ENCODE measurements at places on chromosomes 5 and 9.

- no peak for DNase-seq
Measured at GRCh38 chr5:22850981-22851380, 2.2 kb downstream of the CDH12 start.

- DNase-seq = no peak
Measured at GRCh38 chr5:176342766-176343458, 18.7 kb downstream of the KIAA1191 start.

DNA sequence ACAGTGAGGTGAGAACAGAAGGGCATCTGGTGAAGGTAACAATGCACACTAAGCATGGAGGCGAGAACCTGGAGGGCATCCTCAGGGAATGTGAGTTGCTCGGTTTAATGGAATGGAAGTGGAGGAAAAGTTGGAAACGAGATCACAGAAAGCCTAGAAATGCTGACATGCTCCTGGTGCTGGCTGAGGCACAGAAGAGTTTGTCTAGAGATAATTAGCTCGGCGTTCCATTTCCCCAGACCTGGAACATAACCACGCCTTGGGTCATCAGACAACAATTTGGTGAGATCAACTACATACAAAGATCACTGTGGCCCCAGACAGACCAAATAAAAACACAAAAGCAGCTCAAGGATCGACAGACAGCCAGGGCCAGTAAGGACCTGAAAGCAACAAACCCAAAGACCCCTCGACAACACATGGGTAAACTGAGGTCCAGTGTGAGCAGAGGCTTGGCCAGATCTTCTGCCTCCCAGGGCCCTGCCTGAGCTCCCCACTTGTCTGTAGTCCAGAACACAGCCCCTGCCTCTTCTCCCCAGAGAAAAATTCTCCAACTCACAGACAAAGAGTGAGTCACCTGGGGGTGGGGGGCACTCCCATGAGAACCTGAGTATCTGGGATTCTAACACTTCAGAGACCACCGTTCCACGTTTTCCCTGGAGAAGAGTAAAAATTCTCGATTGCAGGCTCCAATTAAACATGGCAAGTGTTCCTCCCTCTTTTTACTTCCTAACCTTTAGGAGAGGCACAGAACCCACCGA lies 52.5 kb downstream of the SHB start:
- no peak for DNase-seq

DNA sequence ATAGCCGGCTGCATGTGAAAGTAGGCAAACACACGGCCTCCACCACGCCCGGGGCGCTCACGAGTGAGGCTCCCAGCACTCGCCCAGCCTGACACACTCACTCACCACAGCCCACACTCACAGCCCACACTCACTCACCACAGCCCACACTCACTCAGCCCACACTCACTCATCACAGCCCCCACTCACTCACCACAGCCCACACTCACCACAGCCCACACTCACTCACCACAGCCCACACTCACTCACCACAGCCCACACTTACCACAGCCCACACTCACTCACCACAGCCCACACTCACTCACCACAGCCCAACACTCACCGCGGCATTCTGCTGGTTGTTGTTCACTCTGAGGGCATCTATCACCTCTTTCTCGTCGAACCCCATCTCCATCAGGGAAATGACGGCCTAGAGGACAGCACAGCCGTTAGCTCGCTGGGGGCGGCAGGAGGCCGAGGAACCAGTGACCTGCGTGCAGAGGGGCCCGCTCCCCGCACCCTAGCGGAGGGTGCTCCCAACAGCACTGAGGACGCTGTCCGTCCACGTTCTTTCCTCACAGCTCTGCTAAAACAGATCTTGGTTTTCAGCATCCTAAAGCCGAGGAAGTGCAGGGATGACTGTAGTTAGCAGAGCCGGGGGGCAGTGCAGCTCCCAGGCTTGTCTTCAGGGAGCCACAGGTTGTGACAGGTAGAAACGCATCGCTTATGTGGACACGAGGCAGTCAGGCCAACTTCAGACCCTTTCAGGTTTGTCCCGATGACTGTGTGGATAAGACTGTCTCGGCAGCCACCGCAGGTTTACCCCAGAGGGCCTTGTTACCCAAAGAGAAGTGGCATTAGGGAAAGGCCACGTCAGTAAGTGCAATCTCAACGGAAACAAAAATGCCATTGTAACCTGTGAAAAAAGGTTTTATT lies 21.6 kb downstream of the UBAC1 start:
- DNase-seq = peak; percentile 40

DNA sequence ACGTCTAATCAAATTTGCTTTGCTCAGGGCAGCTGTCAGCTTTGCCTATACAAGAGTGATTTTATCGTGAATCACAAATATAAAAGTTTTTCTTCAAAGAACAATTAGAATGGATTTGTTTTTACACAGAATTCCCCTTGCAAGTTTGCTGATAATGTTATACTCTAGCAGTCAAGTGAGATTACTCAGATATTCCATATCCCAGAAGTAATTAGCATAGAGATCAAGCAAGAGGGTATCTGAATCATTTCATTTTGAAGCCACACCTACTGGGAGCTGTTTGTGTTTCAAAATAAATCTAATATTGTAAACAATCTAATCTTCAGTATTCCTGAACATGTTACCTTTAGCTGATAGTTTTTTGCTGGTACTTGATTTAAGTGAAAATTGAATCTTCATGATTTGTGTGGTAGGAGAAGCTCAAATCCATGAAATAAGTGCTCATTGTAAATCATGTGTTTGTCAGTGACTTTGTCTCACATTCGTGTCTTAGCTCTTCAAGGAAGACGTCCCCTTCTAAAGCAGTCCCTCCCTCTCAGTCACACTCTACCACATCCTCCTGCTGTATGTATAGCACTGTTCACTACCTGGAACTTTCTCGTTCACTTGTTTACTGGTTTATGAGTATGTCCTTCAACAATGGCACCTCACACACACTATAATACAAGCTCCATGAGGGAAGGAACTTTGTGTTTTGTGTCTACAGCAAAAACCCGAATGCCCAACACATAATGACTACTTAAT lies 3.3 kb upstream of the TTC39B start:
- DNase-seq = no peak

- DNase-seq = no peak
Measured at GRCh38 chr5:115423541-115423940, 121.0 kb downstream of the FEM1C start.

DNA sequence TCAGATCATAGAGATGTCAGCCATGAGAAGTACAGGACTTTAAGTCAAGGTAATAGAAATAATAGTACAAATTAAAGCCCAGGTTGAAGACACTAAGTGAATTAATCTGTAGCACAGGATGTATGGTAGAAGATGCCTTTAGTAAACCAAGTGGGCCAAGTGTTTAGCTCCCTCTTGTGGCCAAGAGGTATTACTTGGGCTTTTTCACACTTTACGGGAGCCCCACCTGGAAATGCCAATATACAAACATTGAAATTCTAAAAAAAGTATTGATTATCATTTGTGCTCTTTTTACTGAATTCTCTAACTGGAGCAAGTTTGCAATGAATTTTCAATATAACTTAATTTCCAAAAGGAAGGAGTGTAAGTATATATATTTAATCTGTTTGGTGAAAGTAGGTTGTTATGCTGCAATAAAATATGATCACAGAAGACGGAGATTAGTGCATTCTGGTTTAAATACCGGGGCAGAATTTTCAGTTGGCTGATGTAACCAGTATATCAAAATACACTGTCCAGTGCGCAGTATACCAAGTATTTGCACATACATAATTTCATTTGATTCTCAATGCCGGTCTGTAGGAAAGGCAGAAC lies 84.7 kb downstream of the PARP8 start:
- peak; percentile 72 for DNase-seq

GRCh38 chr9:4781408-4781807 lies 11.3 kb upstream of the RCL1 start:
- no peak for DNase-seq

Measured in KBM-7 (cell line).